AML-193 (cell line): ENCODE measurements at places on chromosomes 6 and 20.
A peak's percentile ranks its signal among the peaks of the same experiment; 100 is the strongest.

DNA sequence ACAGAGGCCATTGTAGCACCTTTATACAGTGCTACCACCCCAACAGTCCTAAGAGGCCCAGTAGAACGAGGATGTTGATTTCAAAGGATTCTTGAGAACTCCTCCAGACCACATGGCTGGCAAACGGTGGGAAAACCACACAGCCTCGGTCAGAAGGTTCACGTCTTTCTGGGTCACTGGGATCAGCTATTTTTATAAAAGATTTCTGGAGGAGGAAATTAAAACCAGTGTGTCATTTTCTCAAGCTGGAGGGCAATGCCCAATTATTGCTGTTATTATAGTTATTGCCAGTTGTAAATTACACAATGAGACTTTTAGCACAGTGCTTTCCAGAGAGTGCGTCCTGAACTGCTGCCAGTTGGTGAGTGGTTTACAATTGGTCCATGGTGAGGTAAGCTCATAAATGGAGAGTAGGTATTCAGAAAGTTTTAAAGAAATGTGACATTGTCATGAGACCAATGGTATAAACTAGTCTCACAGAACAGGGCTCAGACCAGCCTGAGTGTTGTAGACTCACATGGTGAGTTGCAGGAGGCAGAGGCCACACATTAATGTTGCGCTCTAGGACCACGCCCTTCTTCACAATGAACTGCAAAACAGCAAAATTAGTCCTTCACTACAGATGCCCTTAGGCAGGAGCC, 8.4 kb upstream of the PPP1R14C start:
- DNase-seq: no peak

DNA sequence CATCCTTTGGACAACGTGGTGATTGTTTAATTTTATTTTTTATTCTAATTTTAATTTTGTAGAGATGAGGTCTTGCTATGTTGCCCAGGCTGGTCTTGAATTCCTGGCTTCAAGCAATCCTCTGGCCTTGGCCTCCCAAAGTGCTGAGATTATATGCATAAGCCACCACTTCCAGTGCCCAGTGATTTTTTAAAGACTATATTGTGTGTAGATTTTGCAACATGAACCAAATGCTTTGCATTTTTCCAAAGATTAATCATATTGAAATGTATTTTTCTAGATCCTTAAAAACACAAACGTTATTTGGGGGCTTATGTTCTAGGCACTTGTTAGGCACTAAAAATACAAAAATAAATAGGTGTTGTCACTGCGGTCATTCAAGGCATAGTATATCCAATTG, 117.6 kb upstream of the CCN2 start:
- DNase-seq: no peak

DNA sequence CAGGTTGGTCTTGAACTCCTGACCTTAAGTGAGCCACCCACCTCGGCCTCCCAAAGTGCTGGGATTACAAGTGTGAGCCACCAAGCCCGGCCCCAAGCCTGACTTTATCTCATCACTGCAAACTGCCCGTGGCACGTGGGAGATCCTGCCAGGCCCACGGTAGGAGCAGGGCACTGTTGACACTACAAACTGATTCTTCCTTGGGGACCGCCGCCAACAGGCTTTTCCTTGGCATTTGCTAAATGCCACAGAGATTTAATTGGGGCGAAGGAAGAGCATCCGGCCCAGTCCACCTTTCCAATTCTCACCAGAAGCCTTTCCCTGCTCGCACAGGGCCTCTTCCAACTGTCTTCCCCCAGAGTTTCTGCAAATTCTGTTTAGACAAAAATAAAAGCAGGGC, 11.0 kb downstream of the ATP9A start:
- no peak for DNase-seq

- DNase-seq: no peak
Measured at GRCh38 chr20:54068966-54069365, 1.4 kb downstream of the BCAS1 start.

GRCh38 chr6:56772737-56773184, 130.1 kb upstream of the DST start:
- no peak for DNase-seq

DNA sequence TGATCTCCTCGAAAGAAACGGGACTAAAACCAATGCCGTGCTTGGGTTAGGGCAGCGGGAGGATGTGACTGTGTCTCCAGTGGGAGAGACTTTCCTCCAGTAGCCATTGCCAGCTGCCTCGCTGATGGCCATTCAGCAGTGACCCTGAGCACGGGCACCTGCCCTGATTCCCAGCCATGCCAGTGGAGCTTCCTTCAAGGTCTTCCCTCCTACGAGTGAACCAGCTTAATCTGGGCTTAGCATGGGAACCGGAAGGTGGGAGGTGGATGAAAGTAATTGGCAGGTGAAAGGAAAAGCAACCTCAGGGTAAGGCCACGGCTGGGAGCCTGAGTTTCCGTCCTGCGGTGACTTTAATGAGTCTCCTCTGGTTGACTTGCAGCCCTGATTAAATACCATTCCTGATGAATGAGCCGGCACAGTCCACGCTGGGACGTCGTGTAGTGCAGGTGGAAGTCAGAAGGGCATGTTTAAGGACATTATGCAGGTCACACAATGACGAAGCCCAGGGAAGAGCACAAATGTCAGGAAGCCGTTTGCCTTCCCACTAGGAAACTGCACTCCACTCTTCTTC, 813.5 kb downstream of the QKI start:
- DNase-seq: no peak

DNA sequence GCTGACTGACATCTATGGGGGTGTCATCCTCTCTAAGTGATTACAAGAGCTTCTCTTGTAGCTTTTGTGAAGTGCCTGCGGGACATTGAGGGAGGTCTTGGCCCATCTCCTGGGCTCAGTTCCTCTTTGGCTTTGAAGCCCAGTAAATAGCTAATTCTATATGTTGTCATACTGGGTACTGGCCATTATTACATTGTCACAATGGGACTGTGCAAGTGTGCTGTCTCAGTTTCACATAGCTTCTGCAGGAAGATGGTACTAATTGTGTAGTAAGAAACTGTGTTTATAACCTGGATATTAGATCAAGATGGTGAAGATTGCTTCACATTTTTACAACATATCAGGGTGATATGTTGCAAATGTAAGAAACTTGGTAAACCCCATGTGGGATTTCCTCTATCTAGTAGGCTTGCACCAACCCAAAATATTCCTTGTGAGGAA, 19.9 kb downstream of the SPINT3 start:
- peak; percentile 72 for DNase-seq

DNA sequence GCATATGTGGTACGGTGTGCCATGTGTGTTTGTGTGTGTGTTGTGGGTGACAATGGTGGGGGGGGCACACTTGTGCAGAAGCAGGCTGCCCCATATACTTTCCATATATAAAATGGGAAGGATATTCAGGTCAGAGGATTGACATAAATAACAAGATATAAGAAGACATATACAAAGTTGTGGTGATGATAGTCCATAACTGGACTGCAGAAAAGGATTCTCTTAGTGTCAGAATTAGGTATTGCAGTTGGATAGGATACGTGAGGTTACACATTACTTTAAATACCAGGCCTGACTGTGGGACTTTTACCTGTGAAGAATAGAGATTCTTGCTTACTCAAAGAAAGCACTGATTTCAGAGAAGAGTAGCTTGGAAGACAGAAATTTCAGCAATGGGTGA, 1260.3 kb downstream of the EPHA7 start:
- no peak for DNase-seq

GRCh38 chr20:50366270-50367103, 143.7 kb upstream of the PTPN1 start:
- DNase-seq: peak; percentile 84

- no peak for DNase-seq
Measured at GRCh38 chr6:40320947-40321346, 266.2 kb downstream of the LRFN2 start.

DNA sequence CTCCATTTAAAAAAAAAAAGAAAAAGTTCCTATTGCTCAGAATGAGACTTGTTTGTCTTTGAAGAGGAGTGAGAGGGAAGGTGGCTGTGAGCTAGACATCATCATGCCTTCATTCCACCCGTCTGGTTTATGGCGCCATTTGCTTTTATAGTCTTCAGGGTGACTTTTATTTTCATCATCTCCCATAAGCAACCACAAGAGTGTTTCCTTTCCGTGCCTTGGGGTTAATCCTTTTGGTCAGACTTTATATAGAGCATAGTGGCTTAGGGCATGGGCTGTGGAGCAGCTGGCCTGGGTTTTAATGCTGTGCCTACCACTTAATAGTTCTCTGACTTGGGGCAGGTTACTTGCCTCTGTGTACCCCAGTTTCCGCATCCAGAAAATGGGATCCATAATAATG, 77.8 kb downstream of the RREB1 start:
- DNase-seq: no peak

DNA sequence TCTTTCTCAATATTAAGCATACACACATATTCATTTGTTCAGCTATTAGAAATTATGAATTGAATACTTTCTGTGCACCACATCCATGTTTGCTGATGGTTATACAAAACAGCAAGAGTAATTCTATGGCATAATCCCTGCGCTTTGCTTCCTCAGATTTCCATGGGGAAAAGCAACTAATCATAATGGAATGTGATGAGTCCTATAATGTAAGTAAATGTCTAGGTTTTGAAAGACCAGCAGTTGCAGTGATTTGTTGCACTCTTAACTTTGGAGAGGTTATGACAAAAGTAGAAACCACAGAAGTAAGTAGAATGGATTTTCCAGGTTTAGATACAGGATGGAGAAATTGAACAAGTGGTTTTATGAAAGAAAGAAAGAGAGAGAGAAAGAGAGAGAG, 652.1 kb downstream of the CBLN4 start:
- DNase-seq: no peak

DNA sequence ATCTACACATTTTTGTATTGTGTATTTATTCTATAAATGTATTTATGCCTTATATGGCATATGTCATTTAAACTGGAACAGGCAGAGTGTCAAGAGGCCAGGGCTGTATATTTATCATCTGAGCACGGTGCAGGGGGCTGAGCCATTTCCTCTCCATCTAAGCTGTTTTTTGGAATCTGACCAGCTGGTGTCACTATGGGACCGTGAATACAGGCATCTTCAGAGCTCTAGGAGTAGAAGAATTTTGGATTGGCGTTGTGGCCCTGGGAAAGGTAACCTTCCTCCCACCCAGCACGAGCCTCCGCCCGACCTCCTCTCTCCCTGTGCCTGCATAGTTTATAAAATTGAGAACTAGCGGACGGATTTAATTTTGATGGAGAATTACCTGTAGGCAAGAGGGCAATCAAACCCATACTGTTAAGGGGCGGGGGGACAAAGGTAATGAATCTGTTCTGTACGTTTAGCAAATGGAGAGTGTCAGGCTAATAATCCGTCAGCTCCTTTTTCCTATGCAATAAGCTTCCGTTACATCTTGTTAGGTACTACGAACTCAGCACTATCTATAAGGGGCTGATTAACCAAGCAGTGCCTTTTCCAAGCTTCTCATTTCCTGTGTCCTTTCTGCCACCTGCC, 29.0 kb upstream of the EEF1E1 start:
- peak; percentile 75 for DNase-seq

GRCh38 chr20:37396416-37397075, 50.6 kb downstream of the SRC start:
- no peak for DNase-seq

DNA sequence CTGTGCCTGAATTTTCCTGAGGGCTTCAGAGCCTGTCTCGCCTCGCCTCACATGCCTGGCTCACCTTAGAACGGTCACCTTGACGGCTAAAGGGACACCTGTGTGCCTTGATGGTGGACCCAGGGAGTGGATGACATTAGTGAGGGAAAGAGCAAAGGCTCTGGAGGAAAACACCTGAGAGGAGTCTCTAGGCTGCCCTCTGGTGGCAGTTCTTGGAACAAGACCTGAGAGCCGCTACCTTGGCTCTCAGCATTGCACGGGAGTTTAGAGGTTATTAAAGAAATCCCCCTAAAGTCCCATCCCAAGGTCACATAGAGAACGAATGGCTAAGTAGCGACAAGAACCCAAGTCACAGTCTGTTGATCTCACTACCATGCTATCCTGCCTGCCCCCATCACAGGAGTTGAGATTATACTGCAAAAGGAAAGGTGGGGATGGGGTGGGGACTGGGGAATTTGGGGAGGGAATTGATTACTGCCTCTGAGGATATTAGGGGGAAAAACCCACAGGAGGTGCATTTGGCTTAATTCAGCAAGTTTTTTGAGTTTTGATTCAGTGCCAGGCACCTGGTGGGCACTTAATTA, 7.9 kb upstream of the CDSN start:
- DNase-seq: peak; percentile 40

GRCh38 chr6:74658391-74658790, 547.5 kb downstream of the COL12A1 start:
- no peak for DNase-seq

DNA sequence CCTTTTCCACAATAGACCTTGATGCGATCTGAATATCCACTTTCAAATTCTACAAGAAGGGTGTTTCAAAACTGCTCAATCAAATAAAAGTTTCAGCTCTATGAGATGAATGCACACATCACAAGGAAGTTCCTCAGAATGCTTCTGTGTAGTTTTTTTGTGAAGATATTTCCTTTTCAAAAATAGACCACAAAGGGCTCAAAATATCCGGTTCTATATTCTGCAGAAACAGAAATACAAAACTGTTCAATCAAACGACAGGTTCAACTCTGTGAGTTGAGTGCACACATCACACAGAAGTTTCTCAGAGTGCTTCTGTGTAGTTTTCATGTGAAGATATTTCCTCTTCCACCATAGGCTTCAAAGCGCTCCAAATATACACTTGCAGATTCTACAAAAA, 293.9 kb upstream of the DEFB115 start:
- no peak for DNase-seq

DNA sequence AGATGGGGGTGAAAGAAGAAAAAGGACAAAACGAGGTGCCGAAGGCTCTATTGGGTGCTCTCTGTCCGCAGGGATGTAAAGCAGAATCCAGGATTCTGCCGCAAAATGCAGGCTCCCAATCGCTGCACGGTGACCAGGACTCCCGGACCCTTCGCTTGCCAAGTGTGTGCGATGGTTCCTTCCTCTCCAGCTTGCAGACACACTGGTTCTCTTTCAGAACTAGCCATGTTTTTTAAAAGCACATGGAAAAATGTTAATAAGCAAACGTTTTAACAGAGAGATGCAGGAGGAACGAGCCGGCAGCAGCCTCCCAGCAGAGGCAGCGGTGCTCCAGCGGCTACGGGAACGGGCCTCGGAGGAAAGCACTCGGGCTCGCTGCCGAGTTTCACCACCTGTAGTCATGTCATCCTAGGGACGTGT, 59.6 kb downstream of the ZNF831 start:
- DNase-seq: no peak
